CD4-positive, alpha-beta T cell treated with Interferon alpha-2 for 1 hour (primary cell): ENCODE measurements at places on chromosomes 12 and 14.

- DNase-seq = no peak
Measured at GRCh38 chr14:92734618-92735017, 13.8 kb downstream of the LGMN start.

GRCh38 chr14:32197919-32198318 is 3.9 kb upstream of the RNU6-7 start:
- DNase-seq = no peak

- DNase-seq = no peak
Measured at GRCh38 chr12:104243551-104243950, 28.0 kb downstream of the TXNRD1 start.

DNA sequence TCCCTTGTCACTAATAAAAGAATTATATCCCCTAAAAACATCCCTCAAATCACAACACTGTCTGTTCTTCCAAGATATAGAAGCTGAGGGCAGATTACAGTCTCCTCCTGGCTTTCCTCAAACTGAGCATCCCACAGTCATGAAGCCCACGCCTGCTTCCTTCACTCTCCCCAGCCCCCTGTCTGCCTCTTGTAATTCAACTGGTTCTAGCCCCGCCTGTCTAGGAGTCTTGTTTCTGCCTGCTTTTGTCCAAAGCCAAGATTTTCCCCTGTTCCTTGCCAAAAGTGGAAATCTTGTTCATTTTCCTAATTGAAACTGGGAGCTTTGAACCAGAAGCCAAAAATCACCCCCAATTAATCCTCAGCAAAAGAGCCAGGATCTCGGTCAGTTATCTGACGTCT is 35.9 kb upstream of the PWP1 start:
- no peak for DNase-seq

GRCh38 chr14:36941783-36942521 is 230.5 kb downstream of the SLC25A21 start:
- DNase-seq = peak; percentile 4

DNA sequence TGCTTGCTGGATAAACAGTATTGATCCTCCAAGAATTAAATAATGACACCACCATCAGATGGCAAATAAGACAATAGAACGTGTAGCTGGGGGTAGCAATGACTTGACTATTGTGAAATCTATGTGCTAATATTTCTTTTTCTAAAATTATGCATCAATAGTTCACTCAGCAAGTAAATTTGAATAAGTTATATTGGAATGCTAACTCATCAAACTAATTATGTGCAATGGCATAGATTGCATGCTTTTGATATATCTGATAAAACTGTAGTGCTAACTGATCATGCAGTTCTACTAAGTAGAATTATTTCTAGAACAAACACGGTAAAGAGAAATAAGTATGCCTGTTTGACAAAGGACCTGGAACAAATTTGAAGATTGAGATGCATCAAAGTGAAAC is 474.4 kb downstream of the NOVA1 start:
- no peak for DNase-seq

DNA sequence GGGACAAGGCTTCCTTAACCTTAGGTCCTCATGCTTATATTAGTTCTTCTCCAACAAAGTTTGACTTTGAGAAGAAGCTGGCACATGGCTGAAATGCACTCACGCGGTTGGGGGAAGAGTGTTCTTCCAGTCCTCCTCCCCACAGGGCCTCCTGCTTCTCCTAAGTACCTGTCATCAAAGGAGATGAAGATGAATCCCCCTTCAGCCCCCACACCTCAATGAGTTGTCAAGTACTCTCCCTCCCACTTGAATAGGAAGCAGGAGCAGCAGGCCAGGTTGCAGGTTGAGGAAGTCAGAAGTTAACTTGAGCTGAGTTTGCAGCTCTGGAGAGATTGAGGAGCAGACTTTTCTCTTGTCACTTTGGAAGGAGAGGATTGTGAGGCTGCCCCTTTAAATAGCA is 2.9 kb upstream of the PDE1B start:
- no peak for DNase-seq

DNA sequence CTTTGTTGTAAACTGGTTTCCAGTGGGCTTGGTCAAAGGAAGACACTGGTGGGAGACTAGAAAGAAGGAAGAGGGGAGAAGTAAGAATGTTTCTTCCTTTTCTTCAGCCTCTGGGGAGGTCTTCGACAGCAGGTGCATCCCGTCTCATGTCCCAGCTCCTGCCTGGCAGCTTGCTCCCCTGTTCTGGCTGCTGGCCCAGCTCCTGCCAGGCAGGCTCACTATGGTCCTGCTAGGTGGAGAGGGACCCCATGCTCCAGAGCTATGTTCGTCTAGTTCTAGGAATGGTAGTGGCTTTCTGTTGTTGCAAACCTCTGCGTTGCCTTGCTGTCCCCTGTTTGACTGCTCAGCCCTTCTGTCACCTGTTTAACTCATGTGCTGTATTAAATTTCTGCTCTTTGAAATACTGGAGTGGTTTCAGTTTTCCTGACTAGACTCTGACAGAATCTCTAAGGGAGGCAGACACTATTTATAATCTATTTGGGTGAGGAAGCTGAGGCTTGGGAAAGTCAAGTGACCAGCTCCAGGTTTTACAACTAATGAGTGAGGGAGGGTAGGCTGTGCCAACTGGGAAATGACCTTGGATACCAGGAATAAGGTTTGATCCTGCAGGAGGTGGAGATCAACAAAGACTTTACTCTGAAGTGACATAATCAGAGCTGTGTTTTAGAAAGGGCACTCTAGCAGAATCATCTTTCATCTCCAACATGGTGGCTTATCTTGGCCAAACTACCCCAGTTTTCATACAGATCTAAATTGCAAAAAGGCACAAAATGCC is 94.7 kb upstream of the DDHD1 start:
- no peak for DNase-seq

DNA sequence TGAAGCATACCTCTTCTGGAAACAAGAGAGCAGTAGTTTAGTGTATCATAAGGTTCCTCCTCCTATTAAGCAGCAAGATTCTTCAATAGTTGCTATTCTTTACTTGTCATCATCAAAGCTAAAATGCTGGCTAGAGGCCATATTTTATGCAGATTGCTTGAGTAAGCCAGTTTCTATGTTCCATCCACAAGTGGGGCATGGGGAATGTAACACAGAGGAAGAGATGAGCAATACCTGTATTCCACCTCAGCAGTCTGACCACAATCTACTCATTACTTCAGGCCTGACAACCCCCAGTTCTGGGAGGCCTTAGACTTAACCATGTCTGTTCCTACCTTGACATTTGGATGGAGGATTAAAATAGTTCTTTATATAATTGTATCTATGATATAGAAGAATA is 423.6 kb downstream of the BTG1 start:
- no peak for DNase-seq

DNA sequence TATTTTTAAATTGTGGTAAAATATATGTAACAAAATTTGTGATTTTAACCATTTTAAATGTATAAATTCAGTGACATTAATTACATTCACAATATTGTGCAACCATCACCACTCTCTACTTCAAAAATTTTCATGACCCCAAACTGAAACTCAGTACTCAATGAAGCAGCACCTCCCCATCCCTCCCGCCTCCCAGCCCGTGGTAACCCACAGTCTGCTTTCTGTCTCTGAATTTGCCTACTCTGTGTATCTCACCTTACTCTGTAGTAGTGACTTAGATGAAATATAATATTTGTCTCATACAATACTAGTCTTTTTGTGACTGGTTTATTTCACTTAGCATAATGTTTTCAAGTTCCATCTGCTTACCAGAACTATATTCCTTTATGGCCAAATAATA is 36.2 kb downstream of the EML1 start:
- no peak for DNase-seq

GRCh38 chr12:101539148-101539547 is 55.6 kb upstream of the MYBPC1 start:
- no peak for DNase-seq

- DNase-seq = no peak
Measured at GRCh38 chr12:120817559-120818330, 86.4 kb downstream of the SPPL3 start.

- no peak for DNase-seq
Measured at GRCh38 chr12:28202374-28203130, 12.3 kb downstream of the CCDC91 start.

DNA sequence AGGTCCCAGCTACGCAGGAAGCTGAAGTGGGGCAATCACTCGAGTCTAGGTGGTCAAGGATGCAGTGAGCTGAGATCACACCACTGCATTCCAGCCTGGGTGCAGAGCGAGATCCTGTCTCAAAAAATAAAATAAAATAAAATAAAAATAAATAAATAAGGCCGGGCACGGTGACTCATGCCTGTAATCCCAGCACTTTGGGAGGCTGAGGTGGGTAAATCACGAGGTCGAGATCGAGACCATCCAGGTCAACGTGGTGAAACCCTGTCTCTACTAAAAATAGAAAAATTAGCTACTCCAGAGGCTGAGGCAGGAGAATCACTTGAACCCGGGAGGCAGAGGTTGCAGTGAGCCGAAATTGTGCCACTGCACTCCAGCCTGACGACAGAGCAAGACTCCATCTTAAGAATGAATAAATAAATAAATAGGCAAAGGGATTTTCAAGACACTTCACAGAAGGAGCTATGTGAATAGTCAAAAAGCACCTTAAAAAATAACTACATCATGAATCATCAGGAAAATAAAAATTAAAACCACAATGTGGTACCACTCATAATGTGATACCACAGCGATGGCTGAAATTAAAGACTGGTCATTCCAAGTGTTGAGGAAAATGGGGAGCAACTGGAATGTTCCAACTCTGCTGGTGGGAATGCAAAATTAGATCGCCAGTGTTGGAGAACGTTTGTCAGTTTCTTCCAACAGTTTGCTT is 92.9 kb upstream of the TBX3 start:
- DNase-seq = no peak

DNA sequence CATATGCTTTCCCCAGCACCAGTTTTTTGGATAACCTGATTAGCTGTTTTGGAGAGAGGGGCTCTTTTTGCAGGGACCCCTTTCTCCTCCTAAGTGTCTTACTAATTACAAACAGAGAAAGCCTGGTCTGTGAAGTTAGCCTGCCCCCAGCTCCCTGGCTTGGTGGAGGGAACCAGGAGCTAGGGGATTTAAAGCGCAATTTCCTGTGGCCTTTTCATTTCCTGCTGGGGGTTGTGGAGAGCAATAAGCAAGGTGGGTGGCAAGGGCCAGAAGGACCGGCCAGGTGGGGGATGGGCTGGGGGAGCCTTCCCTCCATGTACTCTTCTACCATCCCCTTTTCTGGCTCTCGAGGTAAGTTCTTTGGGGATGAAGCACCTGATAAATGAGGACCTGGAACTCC is 4.1 kb upstream of the CISTR start:
- DNase-seq = no peak

DNA sequence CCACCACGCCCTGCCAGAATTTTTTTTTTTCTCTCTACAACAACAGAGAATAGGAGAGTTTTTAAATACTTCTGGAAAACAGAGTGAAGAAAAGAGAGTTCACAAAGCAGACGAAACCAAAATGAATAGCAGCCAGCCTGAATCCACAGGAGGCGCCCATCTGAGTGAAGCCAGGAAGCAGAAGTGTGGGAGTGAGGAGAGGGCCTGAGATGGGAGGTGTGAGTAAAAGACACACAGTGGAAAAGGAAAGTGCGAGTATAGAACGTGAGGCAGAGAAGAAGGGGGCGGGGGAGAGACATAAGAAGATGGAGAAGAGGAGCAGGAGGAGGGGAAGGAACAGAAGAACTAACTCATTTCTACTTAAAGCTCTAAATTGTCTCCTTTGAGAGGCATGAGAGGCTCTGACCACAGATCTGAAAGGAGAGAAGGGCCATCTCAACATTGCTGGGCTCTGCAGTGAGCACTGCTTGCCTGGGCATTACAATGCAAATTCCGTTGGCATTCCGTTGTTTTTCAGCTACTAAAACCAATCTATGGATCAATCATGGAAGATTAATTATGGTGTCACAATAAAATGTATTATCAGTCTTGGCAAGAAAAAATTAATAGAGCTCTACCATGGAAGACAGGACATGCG is 140.1 kb upstream of the CPSF6 start:
- no peak for DNase-seq
